NB4 (cell line): ENCODE measurements at places on chromosomes 3 and 15.

DNA sequence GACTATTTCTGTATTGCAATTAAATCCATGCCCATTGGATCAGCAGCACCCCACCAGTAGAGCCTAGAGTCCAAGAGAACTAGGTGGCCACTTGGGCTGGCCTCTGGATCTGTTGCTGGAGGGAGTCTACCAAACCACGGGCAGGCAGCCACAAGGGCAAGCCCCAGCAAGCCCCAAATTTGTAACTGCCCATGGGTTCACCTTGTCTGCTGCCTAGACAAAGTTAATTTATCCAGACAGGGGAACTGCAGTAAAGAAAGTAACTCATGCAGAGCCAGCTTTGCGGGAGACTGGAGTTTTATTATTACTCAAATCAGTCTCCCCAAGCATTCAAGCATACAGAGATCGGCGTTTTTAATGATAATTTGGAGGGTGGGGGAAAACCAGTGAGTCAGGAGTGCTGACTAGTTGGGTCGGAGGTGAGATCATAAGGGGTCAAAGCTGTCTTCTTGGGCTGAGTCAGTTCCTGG lies 74.0 kb upstream of the TERB2 start:
- DNase-seq = no peak

DNA sequence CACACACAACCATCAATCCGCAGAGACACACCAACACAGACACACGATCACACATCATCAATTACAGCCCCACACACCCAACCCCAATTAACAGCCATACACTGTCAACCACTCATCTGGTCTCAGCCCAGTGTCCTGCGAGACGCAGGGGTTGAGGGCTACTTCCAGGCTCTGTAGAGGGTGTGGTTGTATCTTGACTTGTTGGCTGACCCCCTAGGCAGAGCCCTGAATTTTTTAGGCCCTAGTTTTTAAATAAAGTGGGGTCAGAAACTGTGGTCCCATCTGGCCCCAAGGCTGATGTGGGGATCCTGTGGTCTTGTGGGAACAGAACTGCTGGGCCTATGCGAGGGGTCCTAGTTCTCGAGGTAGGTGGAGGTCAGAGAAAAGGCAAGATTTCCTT lies 9.2 kb downstream of the VILL start:
- no peak for DNase-seq

- no peak for DNase-seq
Measured at GRCh38 chr15:48939648-48940047, 24.1 kb downstream of the SHC4 start.

GRCh38 chr15:64651601-64652191 lies 123.7 kb downstream of the RBPMS2 start:
- no peak for DNase-seq

- no peak for DNase-seq
Measured at GRCh38 chr3:105499961-105500360, 133.3 kb downstream of the ALCAM start.

DNA sequence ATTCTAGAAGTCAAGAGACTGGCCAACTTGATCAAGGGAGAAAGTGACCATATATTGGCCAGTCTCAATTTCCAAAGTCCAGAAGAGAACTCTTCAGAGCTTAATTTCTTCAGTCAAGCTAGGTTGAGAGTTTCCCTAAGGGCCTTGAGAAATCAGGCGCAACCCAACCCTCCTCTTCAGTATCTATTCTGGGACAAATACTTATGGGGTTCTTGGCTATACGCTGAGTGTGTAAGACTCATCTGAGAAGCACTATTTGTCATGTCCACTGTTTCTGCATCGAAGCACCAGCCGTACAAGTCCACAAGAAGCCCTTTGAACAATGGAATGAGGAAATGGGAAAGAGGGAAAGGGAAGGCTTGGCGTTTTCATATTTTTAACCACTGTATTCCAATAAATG lies 379.5 kb downstream of the CTNNB1 start:
- no peak for DNase-seq

DNA sequence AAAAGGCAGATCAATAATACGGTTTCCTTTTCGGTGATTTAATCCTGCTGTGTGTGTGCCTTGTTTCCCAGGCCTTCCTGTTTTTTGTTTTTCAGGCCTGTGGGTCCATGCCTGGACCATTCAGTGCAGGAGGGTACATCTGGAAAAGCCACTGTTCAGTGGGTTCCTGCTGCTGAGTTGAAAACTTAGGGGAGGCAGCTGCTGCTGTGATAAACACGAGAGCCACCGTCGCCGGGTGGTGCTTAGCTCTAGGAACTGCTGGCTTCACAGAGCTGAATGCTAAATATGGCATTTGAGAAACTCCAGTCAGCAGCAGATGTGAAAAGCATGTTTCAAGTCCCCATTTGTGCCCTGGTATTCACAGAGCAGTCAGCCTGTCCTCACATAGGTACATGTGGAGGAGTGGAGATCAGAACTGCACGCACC lies 44.0 kb downstream of the SYNM start:
- no peak for DNase-seq

DNA sequence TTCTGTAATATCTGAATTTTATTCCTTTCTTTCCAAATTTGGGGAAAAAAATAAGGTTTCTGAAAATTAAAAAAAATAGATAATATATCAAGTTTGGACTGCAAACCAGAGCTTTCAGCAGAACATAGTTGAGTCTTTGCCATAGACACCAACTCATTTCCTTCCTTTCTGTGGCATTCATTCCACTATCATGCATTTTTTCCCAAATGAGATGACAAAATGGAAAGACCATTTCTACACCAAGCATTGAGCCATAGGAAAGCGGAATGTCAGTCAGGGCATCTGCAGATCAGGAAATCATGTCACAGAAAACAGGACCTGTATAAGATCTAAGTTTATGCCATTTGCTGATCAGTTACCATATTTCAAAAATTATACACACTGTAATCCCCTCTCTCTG lies 333.3 kb upstream of the THBS1 start:
- no peak for DNase-seq

DNA sequence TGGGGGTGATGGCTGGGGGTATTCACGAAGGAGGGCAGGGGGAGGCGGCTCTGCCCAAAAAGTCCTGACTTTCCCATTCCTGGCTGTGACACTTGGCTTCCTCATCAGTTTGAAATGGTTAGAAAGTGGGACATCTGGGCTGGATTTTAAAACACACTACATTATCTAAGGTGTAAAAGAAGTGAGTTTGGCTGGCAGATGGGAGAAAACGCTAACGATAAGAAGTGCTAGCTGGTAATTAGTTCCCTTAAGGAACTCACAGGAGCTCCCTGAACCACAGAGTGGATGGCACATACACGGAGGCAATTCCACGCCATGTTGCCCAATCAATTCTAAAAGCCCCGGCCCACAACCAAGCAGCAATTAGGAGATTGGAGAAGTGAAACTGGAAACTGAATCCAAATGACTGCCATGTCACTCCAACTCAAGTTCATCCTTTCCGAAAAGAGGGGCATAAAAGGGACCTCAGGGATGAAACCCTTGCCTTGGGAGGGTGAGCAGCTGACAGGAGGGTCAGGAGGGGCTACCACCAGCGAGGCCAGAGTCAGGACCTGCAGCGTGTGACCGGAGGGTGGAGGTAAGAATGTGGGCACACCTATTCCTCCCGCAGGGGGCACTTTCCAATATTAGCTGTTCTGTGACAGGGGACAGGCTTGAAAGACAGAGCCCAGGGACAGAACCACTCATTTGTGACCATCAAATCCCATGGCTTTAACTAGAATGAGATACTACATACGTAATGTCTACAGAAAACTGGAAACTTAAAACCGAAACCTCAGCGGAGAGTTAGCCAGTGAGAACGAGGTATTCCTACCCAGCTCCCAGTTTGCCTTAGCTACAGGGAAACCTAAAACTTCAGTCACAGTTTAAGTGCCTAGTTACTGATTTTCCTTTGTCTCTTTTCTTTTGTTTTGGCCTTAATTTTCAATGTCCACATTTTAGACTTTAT lies 95.3 kb upstream of the OXTR start:
- peak; percentile 59 for DNase-seq

GRCh38 chr3:57064001-57064400 lies 3.5 kb downstream of the SPATA12 start:
- no peak for DNase-seq

DNA sequence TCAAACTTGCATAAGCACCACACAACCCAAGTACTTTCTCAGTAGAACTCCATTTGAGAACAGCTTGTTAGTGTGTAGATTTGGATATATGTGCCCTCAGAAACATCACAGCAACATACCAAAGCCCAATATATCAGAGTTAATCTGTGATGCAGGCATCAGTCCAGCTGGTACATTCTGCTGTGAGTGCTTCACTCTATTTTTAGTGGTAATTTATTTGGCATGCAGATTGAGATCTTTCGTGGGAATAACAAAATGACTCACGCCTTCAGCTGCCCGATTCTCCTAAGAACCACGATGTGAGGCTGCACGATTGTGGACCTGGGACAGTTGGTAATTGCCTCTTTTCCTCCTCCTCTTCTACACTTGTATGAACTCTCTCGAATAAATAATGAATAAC lies 730.7 kb downstream of the SQOR start:
- no peak for DNase-seq

DNA sequence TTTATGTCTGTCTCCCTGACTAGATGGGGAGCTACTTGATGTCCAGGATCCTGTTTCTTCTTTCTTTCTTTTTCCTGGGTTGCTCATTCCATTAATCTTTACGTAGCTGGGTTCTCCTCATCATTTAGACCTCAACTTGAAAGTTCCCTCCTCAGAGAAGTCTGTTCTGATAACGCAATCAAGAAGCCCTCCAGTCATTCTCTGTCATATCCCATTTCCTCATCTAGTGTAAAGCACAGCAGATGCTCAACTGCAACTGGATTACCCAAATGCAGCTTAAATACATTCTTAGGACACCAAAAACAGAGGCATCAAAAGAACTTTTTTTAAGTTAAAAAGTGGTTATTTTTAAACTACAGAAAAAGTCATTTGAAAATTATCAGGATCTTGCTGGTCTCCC lies 51.7 kb upstream of the ST3GAL6 start:
- DNase-seq = peak; percentile 10

DNA sequence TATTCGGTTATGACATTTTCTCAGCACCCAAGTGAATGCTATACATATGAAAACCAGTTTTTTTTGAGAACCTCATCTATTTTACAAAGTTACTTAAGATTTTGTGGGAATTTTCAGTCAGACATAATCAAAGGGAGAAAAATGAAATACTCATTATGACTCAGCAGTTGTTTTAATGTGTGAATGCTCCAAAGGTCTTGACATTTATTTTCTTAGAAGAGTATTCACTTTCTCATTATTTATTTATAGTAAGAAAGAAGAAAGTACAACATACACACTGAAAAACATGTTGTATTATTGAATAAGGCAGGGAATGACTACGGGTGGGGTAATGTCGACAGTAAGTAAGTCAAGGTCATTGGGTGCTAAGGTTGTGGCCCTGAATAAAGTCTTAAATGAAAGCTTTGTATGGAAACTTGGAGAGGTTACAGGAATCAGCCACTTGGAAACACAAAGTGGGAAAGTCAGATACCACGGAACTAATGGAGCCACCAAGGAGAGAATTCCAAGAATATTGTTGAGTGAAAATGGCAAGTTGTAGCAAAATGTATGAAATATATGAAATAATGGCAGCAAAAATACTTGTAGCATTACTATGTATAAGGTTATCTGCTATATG lies 844.5 kb downstream of the TBL1XR1 start:
- DNase-seq = no peak

DNA sequence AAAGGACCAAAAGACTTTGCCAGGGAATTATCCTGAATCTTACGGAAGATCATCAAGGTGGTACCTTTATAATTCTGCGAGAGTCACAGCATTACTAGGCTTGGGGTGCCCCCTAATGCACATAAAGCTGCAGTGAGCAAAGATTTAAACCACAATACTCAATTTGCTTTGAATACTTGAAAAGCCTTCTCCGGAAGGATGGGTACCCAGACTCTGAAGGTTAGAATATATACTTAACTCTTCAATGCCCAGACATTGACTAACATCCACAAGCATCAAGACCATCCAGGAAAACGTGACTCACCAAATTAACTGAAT lies 117.8 kb upstream of the KCNH8 start:
- peak; percentile 2 for DNase-seq

GRCh38 chr3:4818986-4819693 lies 160.1 kb upstream of the BHLHE40 start:
- no peak for DNase-seq

GRCh38 chr15:41013691-41014414 lies 60.6 kb downstream of the CHAC1 start:
- DNase-seq = peak; percentile 75

GRCh38 chr3:160376681-160377080 lies 22.3 kb downstream of the IFT80 start:
- DNase-seq = no peak

DNA sequence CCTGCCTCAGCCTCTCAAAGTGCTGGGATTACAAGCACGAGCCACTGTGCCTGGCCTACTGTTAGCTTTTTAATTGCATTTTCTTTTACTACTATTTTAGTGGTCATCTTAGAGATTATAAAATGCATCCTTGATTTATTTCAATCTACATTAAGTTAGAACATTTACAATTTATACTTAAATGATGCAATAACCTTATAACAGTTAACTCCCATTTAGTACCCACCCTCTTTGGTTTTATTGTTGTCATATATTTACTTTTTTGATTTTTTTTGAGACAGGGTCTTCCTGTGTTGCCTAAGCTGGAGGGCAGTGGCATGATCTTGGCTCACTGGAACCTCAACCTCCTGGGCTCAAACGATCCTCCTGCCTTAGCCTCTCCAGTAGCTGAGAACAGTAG lies 77.3 kb downstream of the PPCDC start:
- DNase-seq = no peak

GRCh38 chr3:156802821-156803606 lies 23.1 kb upstream of the LEKR1 start:
- DNase-seq = no peak

GRCh38 chr15:53000409-53000808 lies 210.3 kb upstream of the ONECUT1 start:
- no peak for DNase-seq

GRCh38 chr3:196207833-196208607 lies 3.2 kb downstream of the ZDHHC19 start:
- DNase-seq = no peak

- DNase-seq = no peak
Measured at GRCh38 chr3:120088622-120089021, 5.6 kb downstream of the GSK3B start.

DNA sequence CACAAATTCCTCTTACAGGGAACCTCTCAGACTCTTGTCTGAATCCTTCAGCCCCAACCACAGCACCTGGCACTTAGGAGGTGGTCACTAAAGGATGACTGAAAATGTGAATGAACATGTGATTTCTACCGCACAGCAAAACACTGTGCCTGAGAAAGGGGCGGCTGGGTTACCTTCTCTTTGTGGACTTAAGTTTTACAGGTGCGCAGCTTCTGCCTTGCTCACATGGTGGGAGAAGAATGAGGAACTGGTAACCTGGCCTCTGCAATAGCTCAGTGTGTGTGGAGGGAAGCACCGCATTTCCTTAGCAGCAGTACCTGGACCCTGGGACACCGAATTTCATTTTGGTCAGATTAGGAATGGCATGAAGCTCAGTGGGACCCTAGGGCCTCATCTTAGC lies 9.8 kb upstream of the ETV5 start:
- DNase-seq = no peak

GRCh38 chr15:85463276-85463892 lies 83.0 kb downstream of the AKAP13 start:
- no peak for DNase-seq

GRCh38 chr15:70095408-70096214 lies 2.1 kb downstream of the TLE3 start:
- DNase-seq = peak; percentile 74

GRCh38 chr3:53286727-53287126 lies 30.9 kb upstream of the TKT start:
- DNase-seq = no peak
